ENCODE measurements at places on chromosomes 1 and 21. TPM values are rescaled to one million over a fixed set of nuclear protein-coding genes. Genes with fewer than 3 reads are reported as not detected.

NSL1 gene
- 32.4 TPM for total RNA-seq

PPIH gene
- 82.7 TPM for total RNA-seq

LCE1F gene
- not detected for total RNA-seq

FLVCR1 gene
- total RNA-seq = 5.5 TPM

DNA sequence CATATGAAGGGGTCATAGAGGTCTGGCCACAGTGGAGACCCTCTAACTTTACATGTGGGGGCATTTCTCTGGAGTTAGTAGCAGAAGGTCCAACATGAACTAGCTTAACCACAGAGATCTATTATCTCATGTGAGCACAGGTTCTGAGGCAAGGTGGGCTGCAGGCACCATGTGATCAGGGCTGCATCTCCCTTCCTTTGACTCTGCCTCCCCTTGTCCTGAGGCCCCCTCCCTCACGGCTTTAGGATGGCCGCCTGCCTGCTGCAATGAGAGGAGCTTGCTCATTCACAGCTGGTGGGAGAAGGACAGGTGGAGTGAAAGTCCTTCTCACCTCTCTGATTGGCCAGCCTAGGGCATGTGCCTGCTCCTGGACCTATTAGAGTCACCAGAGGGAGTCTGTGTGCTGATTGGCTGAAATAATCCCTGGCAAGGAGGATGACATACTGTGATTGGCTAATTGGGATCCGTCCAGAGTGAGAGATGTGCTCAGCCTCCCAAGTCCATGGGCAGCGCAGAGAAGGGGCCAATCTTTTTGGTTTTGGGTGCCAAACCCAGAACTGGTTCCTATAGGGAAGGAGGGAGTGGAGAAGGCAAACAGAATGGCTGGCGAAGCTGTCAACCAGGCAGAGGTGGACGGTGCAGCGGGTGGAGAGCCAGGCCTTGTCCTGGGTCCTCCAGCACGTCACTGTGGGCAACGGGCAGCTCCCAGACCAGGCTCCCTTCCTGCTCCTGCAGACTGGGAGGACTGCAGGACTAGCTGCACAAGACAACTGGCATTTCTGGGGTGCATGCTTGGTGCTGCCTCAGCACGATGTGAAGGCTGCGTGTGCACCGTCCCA lies 39.4 kb upstream of the C1orf174 start:
- DNase-seq = no peak

GRCh38 chr1:93609536-93609935 lies 72.1 kb downstream of the BCAR3 start:
- DNase-seq = no peak

GRCh38 chr1:145994391-145995120 lies 1.8 kb downstream of the TXNIP start:
- no peak for DNase-seq
